ENCODE measurements at places on chromosomes 3 and 15. TPM values are rescaled to one million over a fixed set of nuclear protein-coding genes. Genes with fewer than 3 reads are reported as not detected.

DNA sequence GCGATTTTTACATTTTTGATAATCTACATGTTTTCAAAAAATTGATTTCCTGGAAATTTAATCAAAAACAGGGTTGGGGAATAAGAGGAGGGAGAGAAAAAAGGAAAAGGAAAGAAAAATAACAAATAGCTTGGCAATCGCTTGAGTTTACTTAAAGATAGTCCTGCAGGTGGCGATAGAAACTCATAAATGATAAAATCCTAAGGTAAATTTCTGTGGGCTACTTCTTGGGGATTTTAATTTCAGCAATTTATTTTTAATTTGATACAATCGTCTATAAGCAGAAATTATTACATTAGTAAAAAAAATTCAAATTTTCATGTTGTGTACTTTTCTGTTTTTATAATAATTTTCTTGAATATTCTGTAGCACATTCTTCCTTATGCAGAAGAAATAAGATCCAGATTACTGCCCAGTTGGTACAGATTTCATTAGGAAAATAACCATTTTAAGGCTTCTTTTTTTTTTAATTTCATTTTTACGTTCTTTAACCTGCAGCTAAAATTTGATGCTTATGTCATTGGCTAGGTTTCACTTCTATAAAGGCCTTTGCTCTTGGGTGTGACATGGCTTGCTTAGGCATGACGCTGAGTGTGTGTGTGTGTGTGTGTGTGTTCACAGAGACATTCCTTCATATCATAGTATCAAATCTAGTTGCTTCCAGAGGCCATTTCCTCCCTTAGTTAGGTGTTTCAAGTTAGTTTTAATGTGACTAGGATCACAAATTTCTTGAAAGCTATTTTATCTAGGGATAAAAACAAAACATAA is 181.8 kb downstream of the MCTP2 start:
- no peak for DNase-seq

DNA sequence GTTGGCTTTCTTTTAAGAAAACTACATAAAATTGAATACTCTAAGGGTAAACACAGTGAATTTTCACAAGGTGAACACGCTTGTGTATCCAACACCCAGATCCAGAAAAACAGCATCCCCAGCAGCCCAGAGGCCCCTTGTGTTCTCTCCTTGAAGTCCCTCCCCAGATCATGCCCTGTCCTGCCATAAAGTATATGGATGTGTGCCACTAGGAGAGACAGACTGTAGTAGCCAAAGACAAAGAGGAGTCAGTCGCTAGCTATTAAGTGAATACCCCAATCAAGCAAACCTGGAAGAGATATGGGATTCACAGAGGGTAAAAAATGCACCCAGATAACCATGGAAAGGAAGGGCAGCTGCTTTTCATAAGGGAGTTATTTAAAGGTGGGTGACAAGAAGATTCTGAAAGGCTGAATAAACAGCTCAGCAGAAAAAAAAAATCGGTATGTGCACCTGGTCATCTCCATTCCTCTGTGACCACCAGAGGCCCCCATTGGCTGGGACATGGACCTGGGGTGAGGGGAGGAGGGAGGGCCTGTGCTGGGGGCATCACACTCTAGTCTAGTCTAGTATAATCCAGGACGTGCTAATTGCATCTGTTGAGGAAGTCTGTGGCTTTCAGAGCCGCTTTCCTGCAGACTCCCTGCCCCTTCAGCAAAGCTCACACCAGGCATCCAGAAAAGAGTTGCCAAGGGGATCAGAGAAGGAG is 167.3 kb upstream of the NDN start:
- no peak for DNase-seq

DNA sequence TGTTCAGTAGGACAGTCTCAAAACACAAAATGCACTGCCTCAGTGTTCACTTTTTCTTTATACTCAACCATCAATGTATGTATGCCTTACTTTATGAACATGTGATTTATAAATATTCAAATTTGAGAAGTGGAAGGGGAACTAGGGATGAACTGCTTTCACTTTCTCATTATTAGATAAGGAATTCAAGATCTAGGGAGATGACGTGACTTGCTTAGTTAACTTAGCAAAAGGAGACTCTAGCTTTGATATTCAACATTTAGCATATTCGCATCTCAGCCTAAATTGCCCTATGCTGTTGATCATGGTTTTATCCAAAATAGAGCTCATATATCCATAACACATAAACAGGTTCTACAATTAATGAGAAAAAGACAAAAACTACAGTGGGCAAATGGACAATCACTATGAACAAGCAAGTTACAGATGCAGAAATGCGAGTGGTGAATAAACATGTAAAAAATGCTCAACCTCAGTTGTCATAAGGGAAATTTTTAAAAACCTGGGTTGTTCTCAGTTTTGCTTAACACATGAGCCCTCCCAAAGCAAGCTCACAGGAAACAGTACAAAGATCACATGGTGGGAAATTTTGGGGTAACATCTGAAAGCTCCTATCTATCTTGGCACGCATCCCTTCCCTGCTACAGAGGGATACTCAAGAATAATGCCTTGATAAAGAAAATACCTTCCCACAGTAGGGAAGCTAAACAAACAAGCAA is 269.8 kb downstream of the THRB start:
- DNase-seq, result no peak

DNA sequence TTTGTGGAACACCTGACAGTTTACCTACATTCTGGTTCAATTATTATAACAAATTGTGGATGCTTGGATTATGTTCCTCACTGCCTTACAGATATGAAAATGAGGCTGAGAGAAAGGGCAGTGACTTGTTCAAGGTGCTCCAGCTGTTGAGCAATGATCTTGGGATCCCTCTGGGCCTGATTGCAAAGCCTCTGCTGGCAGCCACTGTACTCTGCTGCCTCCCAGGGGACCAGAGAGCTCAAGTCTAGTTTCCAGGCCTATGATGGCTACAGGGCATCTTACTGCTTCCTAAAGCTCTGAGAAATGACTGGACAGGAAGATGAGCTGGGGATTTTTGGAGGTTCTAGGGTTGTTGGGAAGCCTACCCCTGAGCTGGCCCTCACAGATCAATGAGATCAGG is 2.3 kb upstream of the SHC4 start:
- no peak for DNase-seq

DNA sequence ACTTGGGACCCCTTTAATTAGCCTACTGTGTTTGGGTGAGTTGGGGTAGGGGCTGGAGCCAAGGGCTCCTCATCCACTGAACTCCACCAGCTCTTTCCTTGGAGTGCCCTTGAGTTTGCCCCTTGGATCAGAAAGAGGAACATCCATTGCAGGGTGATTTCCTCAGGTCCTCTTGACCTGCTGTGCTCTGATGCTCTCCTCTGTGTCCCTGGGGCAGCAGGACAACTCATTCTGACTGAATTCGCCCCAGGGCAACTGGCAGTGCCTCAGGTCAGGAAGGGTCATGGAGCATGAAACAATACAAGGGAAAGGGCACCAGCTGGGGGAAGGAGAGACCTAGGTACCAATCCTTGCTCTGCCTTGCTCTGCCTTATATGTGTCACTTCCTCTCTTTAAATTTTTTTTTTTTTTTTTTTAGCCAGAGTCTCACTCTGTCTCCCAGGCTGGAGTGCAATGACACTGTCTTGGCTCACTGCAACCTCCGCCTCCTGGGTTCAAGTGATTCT is 47.8 kb downstream of the BSN start:
- DNase-seq, result no peak

FMN1 gene
- polyA plus RNA-seq, result not detected

IQCF5 gene
- not detected for polyA plus RNA-seq

DNA sequence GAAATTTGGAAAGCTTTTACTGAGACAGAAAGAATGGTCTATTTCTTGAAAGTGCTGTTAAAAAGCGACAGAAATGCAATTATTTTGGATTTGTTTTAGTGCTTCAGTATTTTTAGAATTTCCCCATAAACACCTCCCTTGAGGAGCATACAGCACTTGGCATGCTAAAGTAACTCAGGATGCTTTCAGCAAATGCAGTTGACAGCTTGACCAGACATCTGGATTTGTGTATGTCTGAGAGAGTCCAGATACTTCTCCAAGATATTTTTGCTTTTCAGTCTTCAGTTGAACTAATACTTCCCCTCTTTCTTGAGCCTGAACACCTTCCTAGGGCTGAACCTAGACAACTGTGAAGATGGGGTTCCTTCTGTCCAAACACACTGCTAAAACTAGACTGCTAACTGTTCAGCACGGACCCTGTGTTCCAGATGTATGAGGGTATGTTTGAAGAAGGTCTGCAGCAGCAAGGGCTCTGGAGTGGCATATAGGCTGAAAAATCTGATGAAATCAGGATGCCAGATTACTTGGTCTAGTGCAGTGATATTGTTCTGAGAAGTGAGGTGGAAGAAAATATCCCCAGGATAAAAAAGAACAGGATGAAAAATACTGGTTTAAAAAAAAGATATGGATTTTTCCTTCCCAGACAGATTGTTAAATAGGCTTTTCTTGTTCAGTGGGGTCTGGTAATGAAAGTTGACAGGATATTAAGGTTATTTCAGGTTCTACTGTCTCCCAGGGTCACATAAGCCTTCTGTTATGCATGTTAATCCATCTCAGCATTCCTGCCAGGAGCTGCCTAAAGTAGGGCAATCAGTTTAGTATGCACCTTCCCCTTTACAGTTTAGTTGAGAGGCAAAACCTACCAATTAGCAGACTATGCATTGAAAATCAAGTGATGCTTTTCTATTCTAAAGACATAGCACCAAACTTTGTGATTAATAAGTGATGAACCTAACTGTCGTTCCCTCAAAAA is 516.9 kb upstream of the TBL1XR1 start:
- DNase-seq, result no peak

DNA sequence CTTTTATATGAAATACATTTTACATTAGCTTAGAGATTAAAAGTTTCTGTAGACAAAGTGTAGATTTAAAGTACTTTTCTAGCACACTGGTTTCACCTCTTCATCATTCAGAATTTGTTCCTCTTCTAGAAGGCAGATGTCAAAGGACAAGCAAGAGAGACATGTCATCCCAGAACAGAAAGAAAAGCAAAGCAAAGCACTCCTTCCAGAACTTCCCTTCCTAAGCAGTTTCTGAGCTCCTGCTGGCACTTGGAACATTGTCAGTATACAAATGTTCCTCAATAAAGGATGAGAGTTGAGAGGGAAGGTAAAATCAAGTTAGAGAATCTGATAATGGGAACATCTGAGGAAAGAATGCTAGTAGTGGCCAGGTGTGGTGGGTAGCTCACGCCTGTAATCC is 26.2 kb downstream of the TMOD3 start:
- no peak for DNase-seq
